NCI-H1105 treated with DMSO at 0.1 percent for 48 hours (cell line): ENCODE measurements at places on chromosomes 7 and 10.

DNA sequence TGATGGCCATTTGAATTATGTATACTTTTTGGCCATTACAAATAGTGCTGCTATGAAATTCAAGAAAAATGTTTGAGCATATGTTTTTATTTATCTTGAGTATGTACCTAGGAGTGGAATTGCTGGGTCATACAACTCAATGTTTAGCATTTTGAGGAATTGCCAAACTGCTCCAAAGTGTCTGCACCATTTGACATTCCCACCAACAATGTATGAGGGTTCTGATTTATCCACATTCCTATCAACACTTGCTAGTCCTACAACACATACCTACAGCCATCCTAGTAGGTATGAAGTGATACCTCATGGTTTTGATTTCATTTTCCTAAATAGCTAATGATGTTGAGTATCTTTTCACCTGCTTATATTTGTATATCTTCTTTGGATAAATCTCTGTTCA is 165.5 kb downstream of the NOC3L start:
- no peak for DNase-seq

DNA sequence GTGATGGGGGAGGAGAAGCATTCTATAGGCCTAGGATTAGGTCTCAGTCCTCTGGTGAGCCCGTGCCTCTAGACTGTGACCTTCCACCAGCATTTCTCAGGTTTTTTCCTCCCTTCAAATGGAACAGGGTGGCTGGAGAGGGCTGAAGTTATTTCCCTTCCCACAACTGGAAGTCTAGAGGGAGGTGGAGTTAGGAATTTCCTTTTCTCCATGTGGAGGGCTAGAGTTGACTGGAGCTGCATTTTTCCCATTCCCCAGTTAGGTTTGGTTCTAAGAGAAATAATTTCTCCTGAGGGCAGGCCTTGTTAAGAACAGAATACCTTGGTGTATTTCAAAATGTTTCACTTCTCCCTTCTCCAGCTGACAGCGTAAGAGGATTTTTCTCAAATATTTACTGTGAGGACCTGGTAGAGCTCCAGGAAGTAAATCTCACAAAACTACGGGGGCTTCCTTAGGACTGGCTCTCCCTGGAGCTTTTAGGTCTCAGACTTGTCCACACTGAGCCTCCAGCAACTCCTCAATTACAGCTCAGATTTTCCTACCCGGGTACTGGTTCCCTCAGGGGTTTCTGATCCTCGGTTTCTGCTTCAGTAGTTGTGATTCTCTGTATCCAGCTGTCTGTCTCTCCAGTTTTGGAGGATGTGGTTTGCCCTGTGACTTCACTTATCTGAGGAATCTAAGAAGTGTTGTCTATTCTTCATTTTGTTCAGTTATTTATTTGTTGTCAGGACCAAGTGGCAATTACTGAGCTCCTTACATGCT is 6.0 kb upstream of the REEP3 start:
- no peak for DNase-seq

- DNase-seq, result no peak
These were observed 826.4 kb downstream of the LRMDA start for GRCh38 chr10:76257816-76258215.

GRCh38 chr10:126851414-126852108 is 53.7 kb upstream of the DOCK1 start:
- DNase-seq, result no peak

DNA sequence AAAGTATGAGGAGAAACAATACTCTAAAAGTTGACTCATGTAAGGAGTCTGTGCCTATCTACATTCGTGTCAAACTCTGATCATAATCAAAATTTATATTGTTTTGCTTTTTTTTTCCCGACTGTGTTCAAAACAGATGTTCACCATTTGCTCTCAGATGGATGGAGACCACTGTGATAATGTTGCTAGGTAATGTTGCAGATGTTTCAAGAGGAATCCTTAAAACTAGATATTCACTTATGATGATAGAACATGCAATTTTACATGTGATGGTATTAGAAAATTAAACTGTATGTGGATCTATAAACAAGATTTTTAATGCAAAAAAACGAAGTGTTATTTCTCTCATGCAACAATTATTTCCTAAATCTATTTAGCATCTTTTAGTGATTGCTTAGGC is 1080.1 kb downstream of the REEP3 start:
- no peak for DNase-seq

- no peak for DNase-seq
These were observed 119.6 kb downstream of the INPP5A start for GRCh38 chr10:132657127-132657706.

GRCh38 chr7:55224111-55224510 is 141.0 kb upstream of the LANCL2 start:
- no peak for DNase-seq

GRCh38 chr7:17625043-17625442 is 315.3 kb downstream of the SNX13 start:
- no peak for DNase-seq

GRCh38 chr7:106057962-106058927 is 53.9 kb downstream of the SYPL1 start:
- peak; percentile 61 for DNase-seq

DNA sequence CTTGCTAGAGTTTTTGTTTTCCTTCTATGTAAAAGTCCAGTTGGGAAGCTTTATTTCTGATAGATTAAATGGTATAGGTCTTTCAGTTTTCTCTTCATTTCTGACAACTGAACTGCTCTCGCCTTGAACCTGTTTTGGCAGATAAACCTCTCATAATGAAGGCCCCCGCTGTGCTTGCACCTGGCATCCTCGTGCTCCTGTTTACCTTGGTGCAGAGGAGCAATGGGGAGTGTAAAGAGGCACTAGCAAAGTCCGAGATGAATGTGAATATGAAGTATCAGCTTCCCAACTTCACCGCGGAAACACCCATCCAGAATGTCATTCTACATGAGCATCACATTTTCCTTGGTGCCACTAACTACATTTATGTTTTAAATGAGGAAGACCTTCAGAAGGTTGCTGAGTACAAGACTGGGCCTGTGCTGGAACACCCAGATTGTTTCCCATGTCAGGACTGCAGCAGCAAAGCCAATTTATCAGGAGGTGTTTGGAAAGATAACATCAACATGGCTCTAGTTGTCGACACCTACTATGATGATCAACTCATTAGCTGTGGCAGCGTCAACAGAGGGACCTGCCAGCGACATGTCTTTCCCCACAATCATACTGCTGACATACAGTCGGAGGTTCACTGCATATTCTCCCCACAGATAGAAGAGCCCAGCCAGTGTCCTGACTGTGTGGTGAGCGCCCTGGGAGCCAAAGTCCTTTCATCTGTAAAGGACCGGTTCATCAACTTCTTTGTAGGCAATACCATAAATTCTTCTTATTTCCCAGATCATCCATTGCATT is 27.1 kb downstream of the MET start:
- peak; percentile 90 for DNase-seq

DNA sequence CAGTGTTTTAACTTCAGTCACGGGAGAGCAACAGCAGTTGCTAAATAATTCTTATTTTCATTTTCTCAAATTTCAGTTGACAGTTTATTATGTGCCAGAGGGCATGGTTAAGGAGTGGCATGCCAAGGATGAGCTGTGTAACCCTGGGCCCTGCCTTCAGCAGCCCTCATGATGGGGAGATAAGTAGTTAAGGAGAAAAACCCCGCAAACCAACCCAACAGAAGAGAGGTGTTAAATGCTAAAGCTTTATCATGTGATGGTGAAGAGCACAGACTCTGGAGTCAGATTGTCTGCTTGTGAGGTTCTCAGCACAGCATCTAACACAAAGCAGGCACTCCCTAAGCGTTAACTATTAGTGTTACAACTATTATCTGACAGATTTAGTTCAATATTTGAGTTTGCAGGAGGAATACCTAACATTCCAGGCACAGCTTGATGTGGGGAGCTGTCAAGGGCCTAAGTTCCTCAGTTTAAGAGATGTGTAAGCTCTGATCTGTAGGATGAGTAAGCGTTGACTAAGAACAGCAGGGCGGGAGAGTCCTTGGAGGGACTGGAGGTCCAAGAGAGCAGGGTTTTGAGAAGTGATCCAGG is 29.6 kb downstream of the STAM start:
- no peak for DNase-seq

- no peak for DNase-seq
These were observed 890 bp downstream of the ZFYVE27 start for GRCh38 chr10:97737770-97738265.

DNA sequence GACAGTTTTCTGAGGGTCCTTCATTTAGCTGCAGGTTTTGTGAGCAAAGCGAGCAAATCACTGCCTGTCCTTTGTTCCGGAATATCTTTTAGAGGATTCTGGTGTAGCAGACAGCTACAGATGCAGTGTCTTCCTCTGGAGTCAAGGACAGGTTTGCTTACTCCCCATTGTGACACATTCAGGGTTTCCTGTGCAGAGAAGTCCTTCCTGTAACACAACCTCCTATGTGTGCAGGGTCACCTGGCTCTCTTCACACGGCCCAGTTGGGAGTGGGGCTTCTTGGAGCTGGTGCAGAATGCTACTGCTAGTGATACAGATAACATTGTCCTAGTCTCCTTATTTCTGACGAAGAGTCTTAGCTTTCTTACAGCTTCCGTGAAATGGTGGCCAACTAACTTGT is 47.9 kb downstream of the RBM33 start:
- DNase-seq, result no peak

DNA sequence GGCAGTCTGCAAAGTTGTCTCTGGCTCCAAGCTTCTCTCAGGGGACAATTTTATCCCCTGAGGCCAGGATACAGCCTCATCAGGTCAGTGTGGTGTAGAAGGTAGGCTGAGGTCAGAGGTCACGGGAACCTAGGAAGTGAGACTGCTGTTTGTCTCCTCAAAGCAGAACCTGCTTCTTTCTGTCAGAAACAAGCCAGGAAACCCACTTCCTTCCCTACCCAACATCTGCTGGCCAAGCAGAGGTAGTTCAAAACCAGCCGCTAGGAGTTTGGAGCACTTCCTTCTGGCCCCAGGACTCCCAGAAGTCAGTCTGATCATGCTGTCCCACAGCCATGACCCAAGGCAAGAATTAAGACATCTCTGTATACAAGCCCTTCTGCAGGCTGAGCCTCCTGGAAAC is 12.2 kb downstream of the CLRN3 start:
- no peak for DNase-seq

- DNase-seq, result peak; percentile 74
These were observed at the start of gene ADRA2A for GRCh38 chr10:111076682-111077478. ADRA2A (plus strand) TSS chr10:111077029; CDS start chr10:111077997, 968 bp downstream.

DNA sequence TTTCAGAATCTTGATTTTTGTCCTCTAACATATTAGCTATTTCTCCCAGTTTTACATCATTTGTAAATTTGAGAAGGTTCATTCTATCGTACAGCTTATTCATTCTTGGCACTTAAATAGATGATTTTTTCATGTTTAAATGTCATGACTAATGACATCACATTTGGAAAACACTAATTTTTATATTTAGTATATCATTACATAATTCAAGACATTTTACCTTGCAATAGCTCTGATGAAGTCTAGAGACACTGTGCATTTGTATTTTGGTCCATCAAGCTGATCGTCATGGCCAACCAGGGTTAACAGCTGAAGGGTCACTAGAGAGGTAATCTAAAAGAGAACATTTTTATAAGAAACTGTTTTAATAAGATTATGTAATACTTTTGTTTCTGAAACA is 71.3 kb downstream of the ORC5 start:
- DNase-seq, result no peak

DNA sequence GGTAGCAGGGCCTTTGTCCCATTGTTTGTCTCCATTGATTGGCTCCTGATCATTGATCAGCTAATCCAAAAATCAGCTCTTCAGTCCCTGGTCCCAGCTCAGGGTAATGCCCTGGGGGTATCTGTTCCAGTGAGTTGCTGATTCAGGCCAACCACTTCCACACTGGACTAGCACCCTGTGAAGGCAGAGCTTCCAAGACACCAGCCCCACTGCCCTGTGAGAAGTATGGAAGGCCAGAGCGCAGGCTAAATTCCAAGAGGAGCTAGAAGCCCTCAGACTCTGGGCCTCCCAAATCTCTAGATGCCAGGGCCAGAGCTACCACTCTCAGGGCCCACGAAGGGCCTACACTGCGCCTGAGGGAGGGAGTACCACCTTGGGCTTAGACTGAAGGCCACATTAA is 10.4 kb downstream of the TMEM72 start:
- DNase-seq, result no peak

GRCh38 chr7:1058821-1059199 is 14.5 kb downstream of the GPR146 start:
- DNase-seq, result no peak

GRCh38 chr7:116316838-116317628 is 106.7 kb downstream of the TES start:
- DNase-seq, result no peak

DNA sequence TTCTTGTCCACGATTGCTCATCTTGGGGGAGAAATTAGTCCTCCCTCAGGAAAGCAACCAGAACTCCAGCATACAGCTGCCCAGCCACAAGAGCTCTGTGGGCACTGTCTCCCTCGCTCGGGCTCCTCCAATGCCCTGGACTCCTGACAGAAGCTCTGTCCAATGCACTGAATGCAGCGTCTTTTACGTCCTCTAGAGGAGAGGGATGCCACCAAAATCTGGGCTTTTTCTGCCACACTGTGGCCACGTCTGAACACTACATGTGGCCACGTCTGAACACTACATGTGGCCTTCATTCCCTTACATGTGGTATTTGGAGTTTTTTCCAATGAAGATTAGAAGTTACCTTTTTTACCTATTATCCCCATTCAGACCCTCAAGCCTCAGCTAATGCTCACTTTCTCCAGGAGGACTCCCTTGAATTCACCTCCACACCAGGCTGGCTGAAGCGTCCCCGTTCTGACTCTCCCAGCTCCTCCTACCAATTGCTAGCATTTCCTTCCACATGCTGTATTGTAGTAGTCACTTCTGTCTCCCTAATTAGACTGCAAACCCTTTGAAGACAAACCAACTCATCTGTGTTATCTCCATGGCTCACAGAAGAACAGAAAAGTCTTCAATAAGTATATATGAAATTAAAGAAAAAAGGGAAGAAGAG is 134.3 kb upstream of the PDE1C start:
- DNase-seq, result peak; percentile 77

DNA sequence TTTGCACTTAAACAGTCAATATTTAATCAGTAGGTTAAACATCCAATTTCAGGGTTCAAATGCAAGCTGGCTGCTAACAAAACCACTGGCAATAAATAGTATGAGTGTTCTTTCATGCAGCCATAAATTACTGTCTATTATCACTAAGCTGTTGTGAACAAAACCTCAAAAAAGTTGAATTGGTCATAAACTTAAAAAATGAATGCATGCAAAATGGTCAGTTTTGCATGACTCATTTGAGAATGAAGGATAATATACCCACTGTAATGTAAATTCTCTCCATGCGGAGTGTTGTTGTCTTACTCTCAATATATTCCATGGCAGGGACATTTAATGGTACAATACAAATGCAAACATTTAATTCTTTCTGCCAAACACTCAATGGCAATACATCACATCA is 226.4 kb downstream of the MAGI2 start:
- DNase-seq, result no peak

GRCh38 chr7:120583899-120584586 is 273.9 kb downstream of the TSPAN12 start:
- DNase-seq, result no peak

DNA sequence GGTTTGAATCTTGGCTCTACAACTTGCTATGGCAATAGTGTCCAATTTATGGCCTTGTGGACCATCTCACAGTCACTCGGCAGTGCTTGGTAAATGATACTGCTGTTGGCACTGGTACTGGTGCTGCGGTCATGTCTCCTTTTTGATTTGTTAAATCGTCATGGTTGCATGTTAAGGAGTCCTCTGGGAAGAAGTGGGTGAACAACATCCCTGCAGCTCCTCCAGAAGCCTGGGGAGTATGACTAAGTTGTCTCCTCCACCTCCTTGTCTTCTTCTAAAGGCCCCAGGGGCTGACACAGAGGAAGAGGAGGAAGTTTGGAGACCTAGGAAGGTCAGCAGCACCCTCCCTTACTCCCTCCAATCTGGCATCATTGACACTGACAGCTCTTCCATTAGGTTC is 8.5 kb downstream of the ITPRIP start:
- DNase-seq, result no peak
